ENCODE measurements at places on chromosomes 4 and X.
A peak's percentile ranks its signal among the peaks of the same experiment; 100 is the strongest.

- no peak for DNase-seq
Observed at GRCh38 chr4:68951806-68952585, 392 bp upstream of the UGT2A3 start.

GRCh38 chrX:7950865-7951264 lies 23.7 kb upstream of the PNPLA4 start:
- DNase-seq, result no peak

DNA sequence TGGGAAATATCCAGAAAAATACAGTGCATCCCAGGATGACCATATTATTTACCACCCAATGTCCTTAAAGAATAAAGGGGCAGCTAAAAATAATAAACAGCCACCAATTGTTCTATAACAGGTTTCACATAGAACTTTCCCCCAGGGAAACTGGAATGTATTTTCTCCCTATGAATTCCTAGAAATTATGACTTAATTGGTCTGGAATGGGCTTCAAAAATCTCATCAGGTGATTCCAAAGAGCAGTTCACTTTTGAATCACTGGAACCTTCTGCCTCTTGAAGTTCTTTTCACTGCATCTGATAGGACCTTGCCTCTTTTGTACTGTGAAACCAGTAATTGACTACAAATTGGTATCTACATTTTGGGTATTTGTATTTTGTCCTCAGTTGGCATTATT lies 119.3 kb downstream of the ZNF330 start:
- no peak for DNase-seq

DNA sequence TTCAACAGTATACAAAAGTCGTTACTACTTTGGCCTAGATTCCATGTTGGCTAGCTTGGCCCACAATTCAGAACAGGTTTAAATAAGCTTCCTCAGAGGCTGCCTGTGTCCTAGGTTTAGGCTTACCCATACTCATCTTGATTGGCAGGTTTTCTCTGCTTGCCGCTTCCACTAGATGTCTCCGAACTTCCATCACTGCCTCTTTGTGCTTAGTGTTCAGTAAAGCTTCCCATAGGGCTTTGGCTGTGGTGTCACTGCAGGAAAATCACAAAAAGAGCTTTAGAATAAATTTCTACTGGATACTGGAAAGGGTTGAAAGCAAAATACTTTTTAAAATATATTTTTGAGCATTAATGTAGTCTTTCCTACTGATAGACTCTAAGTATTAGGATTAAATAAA lies 52.4 kb downstream of the SCFD2 start:
- DNase-seq, result no peak

DNA sequence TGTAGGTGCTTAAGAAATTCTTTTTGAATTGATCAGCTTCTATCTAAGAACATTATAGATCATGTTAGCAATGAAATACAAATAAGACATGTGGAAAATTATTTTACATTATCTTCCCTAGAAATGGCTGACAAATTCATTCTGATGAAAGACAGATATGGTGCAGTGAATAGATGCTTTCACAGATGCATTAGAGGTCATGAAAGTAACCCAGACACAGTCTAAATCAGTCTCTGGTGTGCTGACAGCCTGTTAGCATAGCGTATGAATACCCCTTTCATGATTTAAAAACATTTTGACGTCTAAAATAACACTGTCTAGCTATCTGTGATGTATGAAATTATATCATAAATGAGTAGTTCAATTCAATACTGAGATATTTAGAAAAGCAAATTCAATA lies 180.9 kb downstream of the UNC5C start:
- no peak for DNase-seq

GRCh38 chr4:85557016-85557901 lies 82.3 kb downstream of the ARHGAP24 start:
- DNase-seq, result no peak

DNA sequence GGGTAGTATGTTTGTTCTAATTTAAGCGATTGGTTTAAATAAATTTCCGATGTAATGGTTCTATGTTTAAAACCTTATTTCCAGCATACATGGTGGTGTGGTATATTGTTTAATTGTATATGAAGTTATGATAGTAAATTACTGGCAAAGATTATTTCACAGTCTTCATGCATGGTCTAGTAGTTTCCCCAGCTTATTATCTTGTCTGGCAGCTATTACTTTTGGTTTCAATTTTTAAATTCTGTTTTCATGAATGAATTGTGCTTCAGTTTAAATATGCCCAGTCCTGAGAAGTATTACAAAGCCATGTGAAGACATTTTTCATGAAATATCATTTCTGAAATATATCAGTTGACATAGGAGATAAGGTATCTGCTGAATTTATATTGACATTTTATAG lies 6.3 kb downstream of the ALG13 start:
- no peak for DNase-seq

- DNase-seq, result no peak
Observed at GRCh38 chrX:31708116-31708515, 636.3 kb upstream of the FTHL17 start.

DNA sequence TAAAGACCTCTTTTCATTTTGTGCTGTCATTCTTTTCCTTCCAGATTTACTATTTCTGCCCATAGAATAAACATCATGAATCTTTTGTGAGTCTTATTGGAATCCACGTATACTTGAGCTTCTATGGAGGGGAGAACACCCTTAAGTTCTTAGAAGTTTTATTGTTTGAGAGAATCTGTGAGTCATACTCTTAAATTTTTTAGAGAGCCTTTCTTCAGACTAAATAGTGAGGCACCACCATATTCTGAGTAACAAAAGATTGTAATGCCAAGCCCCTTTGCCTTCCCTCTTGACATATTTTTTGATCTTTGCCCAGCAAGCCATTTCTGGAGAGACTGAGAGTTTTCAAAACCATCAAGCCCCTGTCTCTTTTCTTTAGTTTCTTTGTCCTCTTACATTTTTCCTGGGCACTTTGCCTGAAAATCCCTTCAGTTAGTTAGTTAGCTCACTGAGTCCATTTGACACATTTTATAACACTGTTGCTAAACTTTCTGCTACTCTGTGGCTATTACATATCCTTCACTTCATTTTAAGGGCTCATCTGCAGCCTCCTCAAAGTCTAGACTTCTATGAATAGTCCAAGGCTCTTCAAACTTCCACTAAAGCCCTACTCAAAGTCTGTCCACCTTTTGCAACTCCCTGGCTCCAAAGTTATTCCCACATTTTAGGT lies 65.3 kb upstream of the NDUFC1 start:
- no peak for DNase-seq

- no peak for DNase-seq
Observed at GRCh38 chr4:137545461-137545861, 13.2 kb upstream of the PCDH18 start.

DNA sequence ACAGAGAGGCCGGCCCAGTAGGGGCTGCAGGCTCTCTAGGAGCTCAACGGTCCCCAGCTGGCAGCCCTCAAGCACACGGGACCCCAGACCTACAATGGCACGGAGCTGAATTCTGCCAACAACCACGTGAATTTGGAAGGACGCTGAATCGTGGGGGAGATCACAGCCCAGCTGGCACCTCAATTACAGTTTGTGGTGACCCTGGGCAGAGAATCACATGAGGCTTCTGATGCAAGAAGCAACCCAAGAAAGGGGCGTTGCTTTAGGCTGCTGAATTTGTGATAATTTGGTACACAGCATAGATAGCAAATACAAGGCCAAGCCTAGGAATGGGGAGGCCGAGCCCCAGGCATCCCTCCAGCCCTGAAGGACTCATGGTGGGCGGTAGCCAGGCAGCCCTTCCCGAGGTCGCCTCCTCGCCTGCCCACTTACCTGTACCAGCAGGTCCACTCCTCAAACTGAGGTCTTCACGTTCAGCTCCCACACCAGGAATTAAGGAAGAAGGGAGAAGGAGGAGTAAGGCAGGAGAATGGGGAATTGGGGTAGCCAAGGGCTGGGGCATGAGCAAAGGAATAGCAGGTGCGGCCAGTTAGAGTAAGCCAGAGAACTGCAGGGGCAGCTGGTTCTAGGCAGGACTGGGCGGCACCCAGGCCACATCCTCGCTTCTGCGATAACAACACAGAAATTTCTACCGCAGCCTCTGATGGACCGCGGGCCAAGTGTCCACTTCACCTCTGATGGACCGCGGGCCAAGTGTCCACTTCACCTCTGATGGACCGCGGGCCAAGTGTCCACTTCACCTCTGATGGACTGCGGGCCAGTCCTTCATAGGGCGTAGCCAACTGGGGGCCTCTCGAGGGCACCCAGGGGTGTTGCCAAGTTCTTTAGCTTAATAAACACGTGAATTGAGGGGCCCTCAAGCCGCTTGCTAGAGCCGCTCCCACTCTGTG lies 23.4 kb upstream of the HTRA3 start:
- DNase-seq, result no peak

DNA sequence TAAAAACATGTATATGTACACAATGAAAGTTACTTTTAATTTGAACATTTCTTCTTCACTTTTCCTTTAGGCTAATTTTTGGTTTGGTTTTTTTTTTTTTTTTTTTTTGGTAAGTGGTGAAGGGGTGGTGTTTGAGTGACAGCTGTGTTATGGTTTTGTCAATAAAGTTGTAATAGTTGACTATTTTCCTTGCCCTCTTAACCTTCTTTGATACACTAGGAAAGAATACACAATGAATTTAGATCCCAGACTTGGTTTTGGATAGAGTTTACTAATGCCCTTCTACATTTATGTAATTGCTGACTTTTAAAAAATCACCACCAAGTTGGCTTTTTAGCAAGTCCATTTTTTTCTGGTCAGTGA lies 38.1 kb upstream of the MSMO1 start:
- DNase-seq, result no peak

- no peak for DNase-seq
Observed at GRCh38 chr4:39235696-39236095, 53.4 kb downstream of the WDR19 start.

GRCh38 chrX:153517423-153517822 lies at the start of gene ATP2B3:
Gene ATP2B3, plus strand, starts transcription at chrX:153517642. Its CDS starts 18,606 bp downstream, at chrX:153536248.
- DNase-seq, result no peak

DNA sequence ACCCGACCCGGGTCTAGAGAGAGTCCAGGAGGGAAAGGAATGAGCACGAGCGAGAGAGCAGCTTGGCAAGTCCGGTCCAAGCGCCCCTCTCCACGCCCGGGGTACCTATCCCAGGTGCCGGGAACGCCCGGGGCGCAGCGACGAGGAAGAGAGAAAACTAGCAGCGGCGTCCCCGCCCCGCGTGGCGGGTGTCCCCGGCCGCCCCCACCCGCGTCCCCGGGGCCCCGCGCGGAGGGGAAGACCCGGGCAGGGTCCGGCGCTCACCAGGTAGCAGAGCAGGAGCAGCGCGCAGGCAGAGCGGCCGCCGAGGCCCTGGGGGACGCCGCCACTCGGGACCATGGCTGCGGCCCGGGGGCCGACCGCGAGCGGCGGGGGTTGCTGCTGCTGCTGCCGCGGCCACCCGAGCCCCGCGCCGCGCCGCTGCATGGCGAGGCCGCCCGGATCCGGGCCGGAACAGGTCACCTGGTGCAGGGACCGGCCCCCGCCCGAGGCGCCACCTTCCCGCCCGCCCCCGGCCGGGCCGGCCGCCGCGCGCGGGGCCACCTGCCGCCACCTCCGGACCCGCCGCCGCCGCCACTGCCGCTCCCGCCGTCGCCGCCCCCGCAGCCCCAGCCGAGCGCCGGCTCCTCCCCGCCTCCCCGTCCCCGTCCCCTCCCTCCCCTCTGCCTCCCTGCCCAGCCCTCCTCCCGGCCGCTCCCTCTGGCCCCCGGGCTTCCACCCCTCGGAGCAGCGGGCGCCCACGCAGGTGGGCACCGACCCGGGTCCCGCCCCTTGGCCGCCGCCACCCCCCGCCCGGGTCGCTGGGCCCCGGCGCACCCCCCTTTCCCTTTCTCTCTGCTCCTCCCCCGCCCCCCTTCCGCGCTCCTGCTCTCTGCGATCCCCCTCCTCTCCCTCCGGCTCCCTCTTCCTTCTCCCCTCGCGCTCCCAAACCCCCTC lies at the start of gene SEL1L3:
Gene SEL1L3, minus strand, starts transcription at position 578 of the 936 bp plus-strand sequence. Its CDS starts 152 bp downstream, at position 426.
- peak; percentile 63 for DNase-seq

- no peak for DNase-seq
Observed at GRCh38 chrX:109777749-109778148, 44.7 kb upstream of the ACSL4 start.

- no peak for DNase-seq
Observed at GRCh38 chr4:66059136-66059535, 388.8 kb upstream of the EPHA5 start.

GRCh38 chr4:25811374-25811690 lies 51.5 kb downstream of the SEL1L3 start:
- no peak for DNase-seq

DNA sequence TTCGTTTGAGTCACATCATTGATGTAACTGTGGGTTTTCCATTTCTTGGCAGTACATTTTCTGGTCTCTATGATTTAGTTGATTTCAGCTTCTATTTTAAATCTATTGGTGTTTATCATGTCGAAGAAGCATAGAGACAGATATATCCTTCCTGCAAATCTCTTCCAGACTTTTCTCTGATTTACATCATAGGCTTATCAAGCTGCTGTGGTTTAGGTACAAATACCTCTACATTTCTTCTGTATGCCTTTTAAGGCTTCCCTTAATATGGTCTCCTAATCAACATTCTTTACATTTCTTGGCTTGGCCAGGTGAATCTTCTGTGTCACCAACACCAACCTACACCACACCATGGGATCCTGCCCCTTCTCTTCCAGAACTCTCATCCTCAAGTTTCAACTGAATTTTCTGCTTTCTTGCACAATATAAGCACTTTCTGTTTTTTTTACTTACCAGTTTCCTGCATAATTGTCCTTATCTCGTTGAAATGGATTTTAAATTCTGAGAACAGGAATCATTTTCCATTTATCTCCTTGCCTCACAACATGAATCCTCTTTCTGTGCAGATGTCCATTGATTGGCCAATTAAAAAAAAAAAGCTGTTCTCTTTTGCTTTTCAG lies 626.9 kb downstream of the ANKRD50 start:
- no peak for DNase-seq

DNA sequence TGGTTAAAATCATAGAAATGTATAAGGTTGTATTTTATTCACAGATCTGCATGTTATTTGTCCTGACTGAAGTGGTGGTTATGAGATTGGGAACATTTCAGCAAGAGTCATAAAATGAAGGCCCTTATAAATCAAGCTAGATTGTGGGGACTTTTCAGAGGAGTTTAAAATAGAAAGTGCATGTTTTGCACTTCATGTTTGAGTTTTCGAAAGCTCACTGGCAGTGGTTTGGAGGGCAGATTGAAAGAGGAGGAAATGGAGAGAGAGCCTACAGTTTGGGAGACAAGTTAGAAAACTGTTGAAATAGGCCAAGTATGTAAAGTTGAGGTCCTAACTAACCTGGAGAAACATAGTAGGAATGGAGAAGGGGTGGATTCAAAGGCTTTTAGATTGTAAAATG lies 124.9 kb downstream of the KDM6A start:
- no peak for DNase-seq

DNA sequence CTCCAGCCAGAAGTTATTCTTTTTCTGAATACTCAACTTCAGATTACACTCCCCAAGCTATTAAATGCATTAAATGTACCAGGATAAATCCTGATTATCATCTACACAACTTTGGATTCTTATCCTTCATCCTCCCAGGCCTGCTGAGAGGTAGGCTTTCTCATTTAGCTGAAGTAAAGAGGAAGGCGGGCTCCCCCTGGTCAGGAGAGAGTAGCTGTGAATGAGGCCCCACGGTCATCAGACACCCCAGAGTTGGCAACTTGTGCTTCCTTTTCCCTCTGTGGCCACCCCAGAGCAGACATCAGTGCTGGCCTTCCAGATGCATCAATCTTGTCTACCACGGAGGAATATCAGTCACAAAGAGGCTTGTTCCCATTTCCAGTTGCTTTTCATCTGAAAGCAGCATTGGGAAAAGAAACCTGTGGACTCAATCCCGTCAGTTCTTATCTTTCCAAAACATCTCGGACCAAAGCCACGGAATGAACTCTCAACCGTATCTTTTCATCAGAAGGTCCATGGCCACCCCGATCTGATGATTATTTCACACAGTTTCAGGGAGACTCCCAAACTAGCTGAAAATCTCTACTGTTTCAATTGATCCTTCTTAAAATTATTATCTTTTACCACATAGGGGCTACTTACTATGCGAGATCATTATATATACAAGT lies 79.2 kb downstream of the FBXO8 start:
- no peak for DNase-seq

All from stimulated activated CD4-positive, alpha-beta T cell treated with anti-CD3 and anti-CD28 coated beads, TNF-alpha, amount 100 ng/mL, for 24 hours (primary cell).